SHP77 treated with DMSO at 0.1 percent for 48 hours (cell line): ENCODE measurements at places on chromosomes 1 and 21.
A peak's percentile ranks its signal among the peaks of the same experiment; 100 is the strongest.

DNA sequence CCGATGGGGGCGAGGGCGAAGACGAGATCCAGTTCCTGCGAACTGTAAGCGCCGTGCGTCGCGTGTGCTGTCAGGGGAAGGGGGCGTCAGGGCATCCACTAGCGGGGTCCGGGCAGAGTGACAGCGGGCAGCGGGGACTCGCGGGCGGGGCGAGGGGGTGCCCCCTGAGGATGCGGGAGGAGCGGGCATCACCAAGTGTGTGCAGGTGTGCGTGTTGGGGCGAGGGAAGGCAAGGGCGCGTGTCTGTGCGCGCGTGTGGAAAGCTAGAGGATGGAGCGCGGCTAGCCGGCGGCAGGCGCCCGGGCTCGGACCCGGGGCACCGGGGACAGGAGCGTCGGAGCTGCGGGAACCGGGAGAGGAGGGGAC lies 525 bp downstream of the RYR2 start:
- no peak for DNase-seq

DNA sequence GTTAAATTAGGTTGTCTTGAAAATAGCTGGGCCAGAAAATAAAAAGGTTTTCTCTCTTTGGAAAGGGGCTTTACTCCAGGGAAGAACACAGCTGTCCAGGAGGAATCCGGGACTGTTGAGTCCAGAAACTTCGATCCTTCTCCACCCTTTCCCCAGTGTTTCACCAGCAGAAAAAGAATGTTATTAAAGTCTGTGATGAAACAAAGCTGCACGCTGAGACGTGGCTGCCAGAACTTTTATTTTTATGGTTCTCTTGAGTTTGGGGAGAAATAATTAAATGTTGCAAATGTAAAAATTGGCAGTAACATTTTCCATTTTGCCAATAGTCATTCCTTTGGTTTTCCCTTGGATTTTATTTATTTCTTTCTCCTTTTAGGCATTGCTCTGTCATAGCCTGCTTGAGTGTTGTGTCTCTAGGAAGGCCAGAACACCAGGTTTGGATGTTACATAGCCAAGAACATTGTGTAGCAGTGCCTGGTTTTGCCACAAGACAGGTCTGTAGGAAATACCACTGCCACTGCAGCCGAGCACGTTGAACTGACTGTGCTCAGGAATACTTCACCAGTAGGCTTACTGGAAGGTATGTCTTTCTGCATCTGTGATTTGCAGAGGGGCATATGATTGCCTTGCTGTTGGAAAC lies 87.4 kb downstream of the ROR1 start:
- no peak for DNase-seq

GRCh38 chr1:244010191-244010590 lies 40.9 kb upstream of the ZBTB18 start:
- DNase-seq: no peak

DNA sequence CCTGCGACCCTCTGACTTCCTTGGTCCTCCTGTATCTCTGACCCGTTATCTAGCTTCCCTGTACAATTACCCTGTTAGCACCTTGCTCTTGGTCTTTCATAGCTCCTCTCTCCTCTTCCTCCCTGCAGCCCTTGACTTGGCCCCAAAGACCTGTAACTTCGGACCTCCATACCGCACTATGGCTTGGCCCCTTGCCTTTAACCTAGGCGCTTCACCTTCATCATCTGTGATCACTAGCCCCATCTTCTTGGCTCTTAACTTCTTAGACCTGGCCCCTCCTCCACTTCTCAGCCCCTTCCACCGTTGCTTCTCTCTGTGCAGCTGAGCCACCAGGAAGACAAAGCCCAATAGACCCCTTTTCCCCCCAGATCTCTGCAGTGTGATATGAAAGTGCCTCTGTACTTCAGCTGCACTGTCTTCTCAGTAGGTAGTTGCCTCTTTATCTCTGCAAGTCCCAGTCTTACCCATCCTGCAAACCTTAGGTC lies 740 bp downstream of the ZNF691 start:
- DNase-seq: no peak

DNA sequence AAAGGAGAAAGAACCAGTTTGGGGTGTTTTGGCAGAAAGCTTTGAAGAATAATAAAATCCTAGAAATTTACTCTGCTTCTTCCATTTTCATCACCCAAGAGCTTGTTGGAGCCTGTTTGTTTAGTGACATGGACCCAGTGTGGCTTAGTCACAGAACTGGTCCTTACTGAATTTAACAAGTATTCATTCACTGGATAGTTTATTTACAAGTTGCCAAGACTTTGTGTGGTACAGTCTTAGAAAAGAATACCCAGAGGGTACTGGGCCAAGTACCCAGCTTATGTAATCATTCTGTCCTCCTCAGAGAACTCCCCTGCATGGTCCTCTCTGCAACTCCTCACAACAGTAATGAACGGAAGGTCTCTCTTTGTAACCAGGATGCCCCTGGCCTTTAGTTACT lies 16.4 kb downstream of the RAB4A start:
- DNase-seq: no peak

DNA sequence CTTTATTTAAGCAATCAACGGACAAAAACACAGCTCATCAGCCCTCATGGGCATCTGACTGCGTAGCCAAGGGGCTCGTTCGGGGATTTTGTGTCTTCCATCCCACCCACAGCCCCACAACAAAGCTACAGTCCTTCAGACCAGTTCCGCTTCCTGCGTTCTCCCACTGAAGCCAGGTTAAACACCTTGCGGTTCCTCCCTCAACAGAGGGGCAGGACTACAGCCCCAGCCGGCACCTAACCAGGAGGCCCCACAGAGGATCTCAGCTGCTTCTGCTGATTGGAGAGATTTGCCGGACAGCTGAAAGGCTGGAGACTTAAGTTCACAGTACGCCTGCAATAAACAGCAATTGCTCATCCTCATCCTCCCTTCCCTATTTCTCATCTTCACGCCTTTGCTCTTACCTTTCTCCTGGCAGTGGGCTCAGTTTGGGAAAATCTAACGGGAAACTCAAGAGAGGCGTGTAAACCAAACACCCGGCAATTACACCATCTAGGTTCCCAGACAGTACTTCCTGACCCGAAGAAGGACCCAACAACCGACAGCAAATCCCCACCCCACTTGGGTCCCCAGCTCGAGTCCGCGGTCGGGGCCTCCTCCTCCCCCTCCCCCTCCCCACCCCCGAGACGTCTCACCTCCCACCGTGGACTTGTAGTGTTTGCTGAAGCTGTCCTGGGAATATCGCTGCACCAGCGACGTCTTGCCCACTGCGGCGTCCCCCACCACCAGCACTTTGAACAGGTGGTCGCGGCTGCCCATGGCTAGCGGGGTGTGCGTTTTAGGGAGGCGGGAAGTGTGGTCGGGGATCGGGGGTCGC lies 876 bp downstream of the RAB29 start:
- DNase-seq: no peak

- no peak for DNase-seq
Measured at GRCh38 chr1:205812271-205812877, 624 bp downstream of the SLC41A1 start.

- DNase-seq: peak; percentile 88
Measured at GRCh38 chr1:82464362-82465001, 663.7 kb downstream of the ADGRL2 start.

DNA sequence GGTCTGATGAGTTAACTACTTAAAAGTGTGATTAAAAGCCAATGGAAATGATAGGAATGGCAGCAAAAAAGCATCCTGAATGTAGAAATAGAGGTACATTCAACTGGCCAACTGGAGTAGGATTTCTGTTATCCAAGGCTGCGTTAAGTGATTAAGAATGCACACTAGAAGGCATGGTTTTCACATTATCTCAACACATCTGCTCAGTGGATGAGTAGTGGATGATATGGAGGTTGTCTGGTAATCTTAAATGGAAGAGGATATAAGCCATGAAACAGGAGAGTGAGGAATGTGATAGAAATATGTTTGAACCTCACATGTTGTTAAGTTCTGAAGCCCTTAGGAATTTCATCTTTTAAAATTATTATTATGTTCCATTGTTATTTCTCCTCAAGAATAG lies 839.9 kb downstream of the USP25 start:
- DNase-seq: no peak

DNA sequence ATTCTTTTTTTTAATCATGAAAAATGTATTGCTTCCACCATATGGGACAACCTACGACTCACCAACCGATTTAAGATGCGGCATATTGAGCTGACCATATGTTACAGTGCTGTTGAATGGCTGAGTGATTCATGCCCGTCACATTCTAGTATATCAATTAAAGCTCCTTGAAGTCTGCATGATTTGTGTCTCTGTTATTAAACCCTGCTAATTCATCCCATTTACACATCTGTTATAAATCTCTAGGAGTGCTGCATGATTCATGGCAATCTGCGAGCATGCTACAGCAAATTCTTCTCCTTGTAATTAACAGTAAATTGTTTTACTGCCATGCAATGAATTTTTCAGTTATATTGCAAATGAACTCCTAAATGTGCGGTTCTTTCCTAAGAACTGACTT lies 239.8 kb downstream of the USH2A start:
- DNase-seq: no peak

DNA sequence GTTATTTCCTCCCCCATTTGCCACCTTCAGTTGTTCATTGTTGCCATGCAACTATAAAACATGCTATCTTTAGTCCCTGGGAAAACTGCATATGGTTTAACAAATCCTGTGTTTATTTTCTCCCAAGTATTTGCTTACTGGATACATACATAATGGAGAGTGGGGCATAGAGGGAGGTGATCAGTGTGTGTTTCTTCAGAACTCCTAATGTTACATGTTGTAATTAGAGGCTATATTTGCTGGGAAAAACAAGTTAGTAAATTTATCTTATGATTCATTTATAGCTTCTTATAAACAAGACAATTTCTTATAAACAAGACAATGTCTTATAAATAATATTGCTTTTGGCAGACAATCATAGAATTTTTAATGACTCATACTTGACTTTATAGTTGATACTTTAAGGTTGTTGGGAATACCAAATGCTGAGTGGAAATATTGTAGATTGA lies 7.3 kb upstream of the GIPC2 start:
- DNase-seq: no peak

GRCh38 chr21:24372506-24372905 lies 1234.8 kb downstream of the MRPL39 start:
- DNase-seq: no peak

DNA sequence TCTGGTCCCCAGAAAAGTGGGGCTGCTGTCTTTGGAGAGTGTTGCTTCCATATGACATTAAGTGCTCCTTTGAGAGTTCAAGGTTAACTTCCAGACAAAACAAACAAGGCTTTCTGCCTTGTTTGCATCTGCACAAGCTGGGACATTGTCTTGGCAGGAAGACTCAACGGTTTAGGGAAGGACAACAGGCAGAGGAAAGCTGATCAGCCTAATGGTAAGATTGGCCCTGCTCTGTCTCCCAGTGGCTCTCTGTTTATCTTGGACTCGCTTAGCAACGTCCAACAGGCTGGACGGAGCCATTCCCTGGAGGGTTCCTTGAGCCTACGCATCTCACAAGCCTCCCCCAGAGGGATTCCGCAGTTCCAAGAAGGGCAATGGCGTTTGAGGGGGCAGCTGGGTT lies 62.2 kb upstream of the SLC44A3 start:
- no peak for DNase-seq

- no peak for DNase-seq
Measured at GRCh38 chr1:225509770-225510169, 81.9 kb upstream of the LBR start.

DNA sequence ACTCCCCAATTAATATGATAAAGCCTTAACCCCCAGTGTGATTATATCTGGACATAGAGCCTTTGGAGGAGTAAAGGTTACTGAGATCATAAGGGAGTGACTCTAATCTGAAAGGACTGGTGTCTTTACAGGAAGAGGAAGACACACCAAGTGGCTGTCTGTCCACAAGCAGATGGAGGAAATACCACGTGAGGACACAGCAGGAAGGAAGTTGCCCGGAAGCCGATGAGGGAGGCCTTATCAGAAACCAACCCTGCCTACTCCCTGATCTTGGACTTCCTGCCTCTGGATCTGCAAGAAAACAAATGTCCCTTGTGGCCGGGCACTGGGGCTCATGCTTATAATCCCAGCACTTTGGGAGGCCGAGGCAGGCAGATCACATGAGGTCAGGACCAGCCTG lies 110.3 kb upstream of the CHRM3 start:
- DNase-seq: no peak

DNA sequence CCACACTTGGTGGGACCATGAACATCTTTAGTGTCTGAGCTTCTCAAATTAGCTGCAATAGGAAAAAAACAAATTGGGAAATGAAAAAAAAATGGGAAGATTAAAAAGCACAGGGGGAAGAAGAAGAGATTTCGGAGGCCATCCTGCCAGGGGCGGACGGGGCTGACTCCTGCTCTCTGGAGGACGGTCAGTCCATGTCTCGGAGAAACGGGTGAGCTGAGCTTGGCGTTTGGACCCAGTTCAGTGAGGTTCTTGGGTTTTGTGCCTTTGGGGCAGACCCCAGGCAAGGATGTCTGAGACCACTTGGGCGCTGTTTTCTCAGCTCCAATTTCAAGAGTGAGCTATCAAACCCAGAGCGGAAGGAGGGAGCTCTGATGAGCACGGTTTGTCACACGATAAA lies 123.9 kb downstream of the PRDM2 start:
- no peak for DNase-seq

GRCh38 chr1:241924080-241924808 lies 33.3 kb upstream of the BECN2 start:
- no peak for DNase-seq

GRCh38 chr1:205495237-205495823 lies 9.1 kb upstream of the CDK18 start:
- DNase-seq: peak; percentile 70
